Esophagus muscularis mucosa (tissue), 4 donors: ENCODE measurements at places on chromosomes 6 and 20. TPM values are rescaled to one million over a fixed set of nuclear protein-coding genes. Genes with fewer than 3 reads are reported as not detected.

GRCh38 chr6:98578016-98578415 is 256.4 kb upstream of the POU3F2 start:
- H3K4me1 ChIP-seq = no peaks in the 10 kb centered on the region
- H3K27me3 ChIP-seq = no peaks in the 10 kb centered on the region
- H3K36me3 ChIP-seq = no peaks in the 10 kb centered on the region
- no peak overlapping the region for H3K27ac ChIP-seq
- DNase-seq = no peak

GRCh38 chr6:100171533-100172321 is 177.7 kb upstream of the MCHR2 start:
- H3K27ac ChIP-seq = no peak overlapping the region
- no peaks in the 10 kb centered on the region for H3K36me3 ChIP-seq
- H3K27me3 ChIP-seq = no peaks in the 10 kb centered on the region
- H3K4me1 ChIP-seq = peaks cover 12% of the 10 kb centered on the region
- no peak overlapping the region for H3K4me3 ChIP-seq

GRCh38 chr6:41075651-41076626 is 3.2 kb downstream of the NFYA start:
- H3K27me3 ChIP-seq = no peaks in the 10 kb centered on the region
- peak overlapping the region; percentile 98 for H3K27ac ChIP-seq
- H3K36me3 ChIP-seq = peaks cover 5% of the 10 kb centered on the region
- no peak overlapping the region for H3K4me3 ChIP-seq

DNA sequence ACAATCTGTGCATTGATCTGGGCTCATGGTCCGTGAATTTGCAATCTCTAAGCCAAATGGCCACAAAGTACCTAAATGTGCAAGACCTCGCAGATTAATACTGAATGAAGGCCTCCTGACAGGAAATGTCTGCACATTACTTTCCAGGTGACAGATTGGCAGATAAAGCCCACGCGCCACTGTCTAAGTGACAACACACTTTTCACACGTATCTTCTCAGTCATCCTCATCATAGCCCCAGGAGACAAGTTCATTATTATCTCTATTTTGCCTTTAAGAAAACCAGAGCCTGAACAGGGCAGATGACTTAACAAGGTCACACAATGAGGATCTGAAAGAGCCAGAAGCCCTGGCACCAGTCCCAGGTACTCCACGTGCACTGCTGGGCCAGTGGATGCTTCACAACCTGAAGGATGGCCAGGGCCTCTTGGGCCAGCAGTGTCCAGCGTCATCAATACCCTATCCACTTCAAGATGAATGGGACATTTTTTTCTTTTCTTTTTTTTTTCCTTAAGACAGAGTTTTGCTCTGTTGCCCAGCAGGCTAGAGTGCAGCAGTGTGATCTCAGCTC is 266.3 kb downstream of the PTPRT start:
- H3K36me3 ChIP-seq = no peaks in the 10 kb centered on the region
- H3K4me1 ChIP-seq = no peaks in the 10 kb centered on the region
- peaks cover 12% of the 10 kb centered on the region for H3K27me3 ChIP-seq
- H3K27ac ChIP-seq = no peak overlapping the region
- H3K4me3 ChIP-seq = no peak overlapping the region

- no peak overlapping the region for H3K27ac ChIP-seq
- H3K27me3 ChIP-seq = no peaks in the 10 kb centered on the region
- peaks cover 74% of the 10 kb centered on the region for H3K36me3 ChIP-seq
Measured at GRCh38 chr6:43070028-43070632, 6.0 kb upstream of the PTK7 start.

DNA sequence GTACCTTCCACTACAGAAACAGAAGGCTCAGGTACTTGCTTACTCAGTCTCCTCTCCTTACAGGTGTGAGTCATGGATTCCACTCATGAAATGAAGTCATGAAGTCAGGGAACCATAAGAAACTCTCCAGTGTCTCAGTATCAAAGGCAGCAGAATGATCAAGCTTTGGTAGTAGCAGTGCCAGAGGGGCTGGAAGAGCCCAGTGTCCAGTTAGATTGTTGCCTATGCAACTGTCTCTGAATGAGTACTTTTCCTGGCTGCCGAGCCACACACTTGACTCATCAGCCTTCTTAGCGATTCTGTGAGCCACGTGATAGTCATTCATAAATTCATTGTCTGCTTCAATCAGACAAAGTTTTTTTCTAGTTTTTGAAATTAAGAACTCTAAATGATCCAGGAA is 52.2 kb upstream of the DTNBP1 start:
- no peak overlapping the region for H3K4me3 ChIP-seq
- no peak overlapping the region for H3K27ac ChIP-seq
- DNase-seq = no peak
- H3K4me1 ChIP-seq = no peaks in the 10 kb centered on the region

FAM83B gene
- 0.11 TPM for total RNA-seq

DNA sequence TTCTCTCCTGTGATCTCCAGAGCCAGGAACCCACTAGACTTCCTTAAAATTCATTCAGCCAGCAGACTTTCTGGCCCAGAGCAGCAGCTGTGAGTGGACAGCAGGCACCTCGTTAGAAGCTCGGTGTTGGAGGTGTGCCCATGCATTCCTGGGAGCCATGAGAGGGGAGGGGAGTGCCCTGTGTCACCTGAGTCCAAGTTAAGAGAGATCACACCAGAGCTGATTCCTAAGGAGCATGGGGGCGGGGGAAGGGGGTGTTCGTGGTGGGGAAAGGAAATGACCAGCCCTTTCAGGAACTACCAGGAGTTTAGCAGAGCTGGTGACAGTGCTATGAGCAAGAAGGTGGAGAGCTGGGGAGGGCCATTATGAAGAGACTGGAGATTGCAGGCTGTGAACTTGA is 46.9 kb downstream of the GFRA4 start:
- peak; percentile 74 for DNase-seq
- no peak overlapping the region for H3K4me3 ChIP-seq
- H3K27me3 ChIP-seq = no peaks in the 10 kb centered on the region
- H3K27ac ChIP-seq = no peak overlapping the region

- no peaks in the 10 kb centered on the region for H3K27me3 ChIP-seq
- H3K27ac ChIP-seq = no peak overlapping the region
- H3K36me3 ChIP-seq = no peaks in the 10 kb centered on the region
- H3K4me1 ChIP-seq = peaks cover 20% of the 10 kb centered on the region
- DNase-seq = peak; percentile 91
- H3K4me3 ChIP-seq = no peak overlapping the region
Measured at GRCh38 chr6:137240168-137240567, 21.0 kb upstream of the IFNGR1 start.

- no peak overlapping the region for H3K27ac ChIP-seq
- no peaks in the 10 kb centered on the region for H3K27me3 ChIP-seq
- no peak for DNase-seq
- H3K4me1 ChIP-seq = peaks cover 3% of the 10 kb centered on the region
Measured at GRCh38 chr6:46888578-46888977, 33.2 kb downstream of the ADGRF5 start.
